Fibroblast of skin of left quadriceps (primary cell): ENCODE measurements at places on chromosomes 16 and 17.

- no peak for DNase-seq
These were observed 62.3 kb upstream of the CDH5 start for GRCh38 chr16:66304151-66304550.

- DNase-seq, result no peak
These were observed 92.0 kb upstream of the CCL2 start for GRCh38 chr17:34163123-34163522.

DNA sequence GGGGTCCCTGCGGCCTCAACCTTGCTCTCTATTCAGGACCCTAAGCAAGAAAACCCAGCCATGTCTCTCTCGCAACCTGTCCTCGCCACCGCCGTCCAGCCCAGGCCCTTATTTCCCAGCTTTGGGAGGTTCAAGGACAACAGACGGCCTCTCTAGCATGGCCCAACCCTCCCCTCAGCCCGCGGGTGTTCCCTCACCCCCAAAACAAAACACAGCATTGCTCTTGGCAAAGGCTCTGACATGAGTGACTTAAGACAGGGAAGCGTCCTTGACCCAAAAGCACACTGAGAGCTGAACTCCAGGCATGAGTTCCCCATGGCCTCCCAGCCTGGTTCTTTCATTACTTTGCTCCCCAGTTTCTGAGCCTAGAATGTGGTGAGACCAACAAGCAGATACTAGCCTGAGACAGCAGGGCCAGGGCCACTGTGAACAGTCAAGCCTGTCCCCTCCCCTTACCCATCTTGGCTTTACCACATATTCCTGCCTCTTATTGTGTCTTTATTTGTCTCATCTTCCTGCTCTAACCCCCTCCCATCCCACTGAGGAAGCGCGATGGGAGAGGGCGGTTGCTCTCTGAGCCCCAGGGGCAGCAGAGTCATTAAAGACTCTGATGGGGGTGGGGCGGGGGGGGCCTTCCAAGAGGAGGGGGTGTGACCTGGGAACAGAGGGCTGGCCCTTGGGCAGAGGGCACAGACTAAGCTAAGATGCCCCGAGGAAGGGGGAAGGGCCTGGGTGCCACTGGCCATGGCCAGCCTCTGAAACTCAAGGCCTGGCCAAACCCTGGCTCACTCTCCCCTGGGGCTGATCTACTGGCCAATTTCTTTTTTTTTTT, 11.8 kb downstream of the SREBF1 start:
- no peak for DNase-seq

GRCh38 chr16:79452671-79453070, 147.9 kb downstream of the MAF start:
- DNase-seq, result no peak

DNA sequence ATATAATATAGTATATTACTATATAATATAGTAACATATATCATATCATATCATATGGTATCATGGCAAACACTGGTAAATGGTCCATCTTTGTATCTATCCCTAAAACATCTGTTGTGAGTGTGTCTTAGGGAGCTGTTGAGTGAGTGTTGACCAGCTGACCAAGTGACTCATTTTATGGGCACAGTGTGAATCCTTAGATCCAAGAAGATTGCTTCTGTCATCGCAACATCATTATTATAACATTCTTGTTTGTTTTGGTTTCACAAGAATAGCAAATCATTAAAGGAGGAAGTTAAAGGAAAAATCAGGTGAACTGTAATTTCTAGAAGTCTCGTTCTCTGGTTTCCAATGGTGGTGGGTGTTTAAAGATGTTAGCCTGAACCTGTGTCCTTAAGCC, 11.7 kb upstream of the MAF start:
- DNase-seq, result no peak

DNA sequence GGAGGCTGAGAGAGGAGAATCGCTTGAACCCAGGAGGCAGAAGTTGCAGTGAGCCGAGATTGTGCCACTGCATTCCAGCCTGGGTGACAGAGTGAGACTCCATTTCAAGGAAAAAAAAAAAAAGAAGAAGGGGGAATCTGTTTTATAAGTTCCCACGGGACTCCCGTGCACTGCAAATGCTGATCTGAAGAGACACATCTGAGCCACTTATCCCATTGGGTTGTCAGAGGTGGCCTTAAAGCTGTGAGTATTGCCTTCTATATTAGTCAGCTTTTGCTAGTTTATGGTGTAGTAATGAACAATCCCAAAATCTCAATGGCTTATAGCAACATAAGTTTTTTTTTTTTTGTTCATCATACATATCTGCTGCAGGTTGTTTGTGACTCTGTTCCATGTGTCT, 82.8 kb downstream of the MRM1 start:
- no peak for DNase-seq

DNA sequence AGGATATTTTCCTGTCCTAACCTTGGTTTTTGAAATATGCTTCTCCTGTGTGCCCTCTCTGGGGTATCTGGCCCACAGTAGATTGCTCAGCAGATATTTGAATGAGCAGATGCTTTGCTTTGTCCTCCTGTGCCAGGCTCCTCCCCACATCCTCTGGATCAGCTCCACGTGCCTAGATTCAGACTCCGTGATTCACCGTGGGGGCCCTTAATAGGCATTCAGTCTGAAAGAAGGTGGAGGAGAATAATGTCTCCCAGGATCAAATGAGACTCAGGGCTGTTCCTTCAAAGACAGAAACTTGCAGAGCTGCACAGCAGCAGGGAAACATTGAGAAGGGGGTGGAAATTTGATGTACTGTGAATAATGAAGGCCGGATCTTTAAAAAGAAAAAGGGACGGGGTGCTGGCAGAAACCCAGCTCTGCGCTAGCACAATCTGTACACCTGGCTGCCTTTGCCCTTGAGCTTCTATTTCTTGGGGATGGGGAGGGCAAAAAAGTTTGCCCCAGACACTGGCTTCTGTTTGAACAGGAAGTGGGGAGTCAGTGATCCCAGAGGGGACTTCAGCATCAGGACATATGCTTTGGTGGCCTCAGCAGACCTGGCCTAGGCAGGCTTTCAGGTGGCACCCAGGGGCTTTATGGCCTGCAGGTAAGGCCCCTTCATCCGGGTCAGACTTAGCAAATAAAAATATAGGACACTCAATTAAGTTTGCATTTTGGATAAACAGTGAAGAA, 15.9 kb upstream of the SLC12A3 start:
- DNase-seq, result no peak

DNA sequence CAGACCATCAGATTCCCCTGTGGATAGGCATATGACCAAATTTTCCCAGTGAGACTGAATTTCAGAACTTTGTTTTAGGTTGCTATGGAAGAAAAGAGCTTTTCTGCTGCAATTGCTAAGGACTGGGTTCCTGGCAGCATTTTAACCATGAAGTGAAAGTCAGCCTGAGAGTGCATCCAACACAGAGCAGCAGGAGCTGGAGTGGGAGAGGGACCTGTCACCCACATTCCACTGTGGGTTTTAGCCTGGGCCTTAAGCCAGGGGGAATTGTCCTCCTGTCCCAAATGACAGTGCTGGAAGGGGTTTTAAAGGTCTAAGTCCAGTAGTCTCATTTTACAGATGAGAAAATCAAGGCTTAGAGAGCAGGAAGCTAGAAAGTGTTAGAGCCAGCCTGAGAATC, 203.5 kb upstream of the N4BP1 start:
- DNase-seq, result no peak

DNA sequence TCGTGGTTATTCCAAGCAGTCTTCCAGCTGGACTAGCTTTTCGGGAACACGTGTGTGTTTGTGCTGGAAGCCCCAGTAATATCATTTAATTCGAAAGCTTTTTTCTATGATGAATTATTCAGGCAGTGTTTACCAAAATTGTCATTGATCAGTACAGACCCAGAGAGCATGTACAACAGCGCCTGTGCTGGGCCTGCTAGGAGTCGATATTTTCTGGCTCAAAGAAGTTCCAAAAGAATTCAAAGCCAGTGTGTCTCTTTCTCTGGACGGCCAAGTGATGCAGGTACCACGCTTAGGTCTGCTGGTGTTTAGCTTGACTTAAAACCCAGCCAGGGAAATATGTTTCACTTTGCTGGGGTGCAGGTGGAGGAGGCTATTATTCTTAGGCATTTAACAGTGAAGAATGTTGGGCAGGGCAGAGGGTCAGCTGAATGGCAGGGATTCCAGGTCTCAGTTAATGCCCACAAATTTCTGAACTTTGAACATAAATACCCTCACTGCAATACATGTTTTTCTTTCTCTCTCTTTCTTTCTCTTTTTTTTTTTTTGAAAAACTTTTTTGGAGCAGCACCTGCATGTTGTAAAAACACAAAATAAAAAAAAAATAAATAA, 401.3 kb downstream of the WWOX start:
- no peak for DNase-seq
